Anterior cingulate cortex (tissue), 58 donors: ENCODE measurements at places on chromosomes 3 and 15.

- DNase-seq: no peak
Measured at GRCh38 chr3:184467171-184467570, 87.3 kb downstream of the CHRD start.

DNA sequence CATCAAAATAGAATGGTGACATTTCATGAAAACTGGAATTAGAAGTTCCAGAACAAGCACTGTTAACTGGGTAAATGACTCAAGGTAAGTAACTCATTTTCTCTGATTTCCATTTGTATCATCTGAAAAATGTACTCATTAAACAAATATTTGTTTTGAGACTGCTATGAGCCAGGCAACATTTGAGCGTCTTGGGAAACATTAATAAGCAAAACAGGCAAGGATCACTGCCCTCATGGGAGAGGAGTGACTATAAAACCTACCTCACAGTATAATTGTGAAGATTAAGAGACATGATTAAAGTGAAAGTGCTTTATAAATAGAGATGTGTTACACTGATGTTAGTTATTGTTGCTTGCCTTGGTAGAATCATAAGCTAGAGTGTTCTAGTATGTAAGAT lies 711.8 kb upstream of the UBE2E2 start:
- DNase-seq: no peak

DNA sequence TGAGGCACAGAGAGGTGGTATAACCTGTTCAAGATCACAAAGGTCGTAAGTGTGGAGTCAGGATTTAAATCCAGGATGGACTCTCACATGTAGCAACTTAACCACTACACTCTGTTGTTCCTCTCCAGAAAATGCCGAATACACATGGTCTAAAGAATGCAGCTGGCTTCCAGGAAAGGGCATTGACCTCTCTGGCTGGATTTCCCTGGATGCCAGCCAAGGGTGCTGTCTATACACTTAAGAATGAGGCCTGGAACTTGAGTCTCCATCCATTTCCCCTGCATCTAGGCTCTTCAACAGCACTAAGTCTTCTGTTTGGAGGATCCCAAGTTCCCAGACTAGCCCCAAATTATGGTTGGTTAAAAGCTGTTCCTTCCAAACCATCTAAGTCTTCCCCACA lies 60.5 kb downstream of the CERS3 start:
- no peak for DNase-seq

DNA sequence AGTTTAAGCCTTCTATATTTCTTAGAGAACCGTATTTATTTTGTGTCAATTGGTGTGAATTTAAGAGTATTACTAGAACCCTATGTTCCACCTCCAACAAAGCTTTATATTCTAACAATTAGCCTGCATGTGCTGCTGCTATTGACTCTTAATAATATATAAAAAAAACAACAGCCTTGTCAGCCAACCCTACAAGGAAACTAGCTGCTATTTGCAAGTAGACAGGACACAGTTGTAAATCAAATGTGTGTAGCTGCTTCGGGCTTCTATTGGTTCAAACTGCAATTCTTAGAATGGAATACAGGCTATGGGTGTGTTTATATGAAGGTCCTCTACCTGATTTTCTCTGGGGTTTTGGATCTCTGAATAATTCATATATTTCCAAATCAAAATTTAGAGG lies 60.7 kb downstream of the ZBTB20 start:
- DNase-seq: no peak

GRCh38 chr3:126474498-126475412 lies 936 bp downstream of the ZXDC start:
- DNase-seq: no peak

DNA sequence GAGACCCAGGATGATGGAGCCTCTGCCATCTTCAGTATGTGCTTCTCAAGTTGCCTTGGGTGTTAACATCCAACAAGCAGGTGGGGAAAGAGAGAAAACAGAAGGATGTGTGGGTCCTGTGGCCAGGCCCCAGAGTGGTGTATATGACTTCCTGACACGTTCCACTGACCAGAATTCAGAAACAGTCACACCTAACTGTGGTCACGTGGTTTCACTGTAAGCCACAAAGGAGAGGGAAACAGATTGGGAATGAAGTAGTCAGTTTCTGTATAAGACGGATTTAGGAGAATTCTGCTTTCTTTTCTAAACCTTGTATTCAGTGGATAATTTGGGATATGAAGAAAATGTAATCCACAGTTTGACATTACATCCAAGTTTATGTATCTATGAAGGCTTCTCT lies 454.1 kb upstream of the IL12A start:
- no peak for DNase-seq

DNA sequence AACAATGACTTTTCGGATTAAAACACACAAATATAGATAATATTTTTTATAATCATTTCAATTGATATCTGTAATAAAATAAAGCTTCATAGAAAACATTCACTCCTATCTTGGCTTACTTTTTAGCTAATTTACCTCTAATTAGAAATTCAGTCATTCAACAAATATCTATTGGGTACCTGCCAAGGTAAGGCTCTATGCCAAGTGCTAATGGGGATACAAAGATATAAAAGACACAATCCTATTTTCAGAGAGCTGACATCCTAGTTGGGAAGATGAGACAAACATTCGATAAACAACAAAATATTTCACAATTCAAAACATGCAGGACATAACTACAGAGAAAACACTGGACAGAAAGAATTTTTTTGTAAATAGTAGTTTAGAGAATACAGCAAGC lies 63.3 kb downstream of the ULK4 start:
- DNase-seq: no peak

- no peak for DNase-seq
Measured at GRCh38 chr3:24407980-24408680, 86.5 kb downstream of the THRB start.

DNA sequence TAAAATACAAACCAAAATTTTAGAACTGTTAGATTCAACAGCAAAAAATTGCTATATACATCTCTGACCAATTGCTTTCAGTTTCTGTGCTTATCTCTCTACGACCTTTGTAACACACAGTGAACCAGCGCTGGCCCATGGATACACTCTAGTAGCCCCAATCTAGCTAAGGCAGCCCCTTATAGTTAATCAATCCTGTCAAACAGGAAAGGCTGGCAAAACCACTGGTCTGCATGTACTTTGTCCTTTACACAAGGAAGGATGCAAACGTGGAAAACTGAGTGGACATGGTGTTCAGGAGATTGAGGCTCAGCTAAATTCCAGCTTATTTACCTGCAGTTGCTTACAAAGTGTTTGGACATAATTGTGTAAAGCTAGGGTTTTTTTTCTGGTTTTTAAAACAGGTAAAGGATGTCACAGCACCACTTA lies 25.9 kb downstream of the ADGRG7 start:
- DNase-seq: no peak

DNA sequence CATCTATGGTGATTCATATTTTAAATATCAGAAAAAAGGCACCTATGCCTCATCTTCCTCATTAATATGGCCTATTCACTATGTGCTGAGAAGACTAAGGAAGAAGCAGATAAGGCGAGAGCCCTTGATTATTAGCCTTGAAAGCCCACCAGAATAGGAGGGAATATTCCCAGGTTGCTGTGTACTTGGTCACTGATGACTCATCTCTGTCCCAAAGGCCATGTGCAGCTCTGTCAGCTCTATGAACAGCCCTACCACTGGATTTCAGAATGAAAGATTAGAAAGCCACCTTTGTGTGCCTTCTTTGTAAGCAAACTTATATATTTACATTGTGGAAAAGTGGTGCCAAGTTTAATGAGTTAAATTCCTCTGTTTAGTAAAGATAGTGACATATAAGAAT lies 211.5 kb downstream of the NFKBIZ start:
- no peak for DNase-seq

DNA sequence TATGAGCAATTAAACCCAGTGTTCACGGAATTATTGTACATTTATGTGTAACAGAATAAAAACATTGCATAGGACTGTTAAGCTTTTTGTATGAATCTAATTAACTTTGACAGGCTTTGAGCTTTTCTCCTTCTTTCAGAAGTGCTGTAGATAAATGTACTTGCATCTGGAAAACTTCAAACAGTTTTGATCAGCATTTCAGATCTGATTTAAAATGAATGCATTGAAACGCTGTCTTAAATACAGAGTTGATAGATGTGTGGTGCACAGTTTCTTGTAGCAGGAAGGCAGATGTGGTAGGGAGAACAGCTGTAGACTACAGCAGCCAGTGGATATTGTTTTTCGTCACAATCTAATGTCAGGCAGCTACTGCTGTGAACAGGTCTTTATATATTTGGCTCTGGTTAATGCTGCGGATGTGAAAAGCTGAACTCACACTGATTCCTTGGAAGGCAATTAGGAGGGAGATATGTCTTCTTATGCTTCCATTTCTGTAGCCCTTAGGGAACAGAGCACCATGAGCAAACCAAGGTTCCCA lies 193.8 kb upstream of the GOLIM4 start:
- no peak for DNase-seq

- no peak for DNase-seq
Measured at GRCh38 chr3:69032737-69033136, 19.3 kb upstream of the EOGT start.

DNA sequence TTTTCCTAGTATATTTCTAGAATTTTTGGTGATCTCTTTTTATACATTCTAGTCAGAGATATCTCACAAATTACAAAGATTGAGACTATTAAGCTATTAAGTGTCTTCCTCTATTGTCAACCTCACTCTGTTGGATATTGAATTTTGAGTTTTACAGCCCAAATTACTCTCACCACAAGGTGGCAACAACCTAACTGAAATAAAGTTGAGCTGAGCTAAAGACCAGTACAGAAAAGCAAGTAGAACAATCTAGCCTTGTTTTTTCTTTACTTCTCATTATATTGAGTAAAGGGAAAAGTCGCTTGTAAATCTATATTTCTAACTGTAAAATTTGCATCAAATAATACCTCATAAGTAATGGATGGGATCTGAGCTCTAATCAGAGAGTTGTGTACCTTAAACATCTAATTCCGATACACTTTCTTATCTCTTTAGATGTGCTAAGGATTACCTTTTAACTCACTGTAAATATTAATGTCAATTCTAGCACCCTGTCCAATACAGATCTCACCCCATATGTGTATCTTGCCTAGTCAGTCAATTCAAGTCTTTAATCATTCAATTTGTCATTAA lies 13.6 kb upstream of the COMMD2 start:
- DNase-seq: no peak

DNA sequence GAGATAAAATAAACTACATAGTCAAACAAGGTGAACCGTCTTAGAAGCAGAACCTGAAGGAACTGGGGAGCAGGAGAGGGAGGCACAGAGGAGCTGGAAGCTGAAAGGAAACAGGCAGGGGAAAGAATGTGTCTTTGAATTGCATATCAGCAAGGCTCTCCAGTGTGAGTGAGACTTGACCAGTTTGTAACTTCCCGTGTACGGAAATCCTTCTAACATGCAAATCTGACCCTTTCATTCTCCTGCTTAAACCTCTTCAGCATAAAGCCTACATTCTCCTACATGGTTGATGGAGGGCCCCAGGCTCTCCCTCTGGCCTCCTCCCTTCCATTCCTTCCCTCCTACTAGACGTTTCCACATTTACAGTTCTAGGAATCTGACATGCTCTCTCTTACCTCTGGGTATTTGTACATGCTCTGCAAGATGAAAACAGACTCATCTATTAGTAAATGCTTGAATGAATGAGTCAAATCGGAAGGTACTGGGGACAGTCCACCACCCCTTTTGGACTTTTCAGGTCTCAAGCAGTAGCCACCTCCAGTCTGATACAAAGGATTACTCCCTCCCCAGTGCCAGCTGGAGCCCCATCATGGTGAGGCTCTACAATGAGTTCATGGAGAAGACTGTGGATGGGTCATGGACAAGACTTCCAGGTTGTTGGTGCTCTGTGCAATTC lies 6.1 kb upstream of the SLC25A38 start:
- DNase-seq: no peak

GRCh38 chr15:34358367-34358766 lies 8.6 kb downstream of the LPCAT4 start:
- DNase-seq: no peak

DNA sequence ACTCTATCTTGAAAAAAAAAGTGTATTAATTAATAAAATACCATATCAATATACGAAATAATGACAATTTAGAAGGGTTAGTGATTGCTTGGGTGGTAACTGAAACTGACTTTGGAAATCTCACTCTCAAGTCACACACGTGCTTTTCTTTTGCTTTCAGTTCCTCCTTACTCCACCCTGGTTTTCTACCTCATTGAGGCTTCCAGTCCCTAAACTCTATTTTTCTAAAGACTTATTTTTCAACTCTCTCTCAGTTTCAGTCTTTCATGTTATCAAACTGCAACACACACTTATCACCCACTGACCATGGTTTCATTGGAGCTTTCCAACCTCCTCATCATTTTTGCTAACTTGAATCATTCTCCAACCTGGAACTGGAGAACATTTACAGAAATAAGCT lies 23.5 kb downstream of the IL12A start:
- DNase-seq: no peak

- DNase-seq: no peak
Measured at GRCh38 chr15:77547801-77548588, 84.7 kb downstream of the LINGO1 start.

GRCh38 chr3:45026038-45026437 lies at the start of gene CLEC3B:
Gene CLEC3B, plus strand, starts transcription at chr3:45026303. Its CDS starts 60 bp downstream, at chr3:45026363.
- no peak for DNase-seq

DNA sequence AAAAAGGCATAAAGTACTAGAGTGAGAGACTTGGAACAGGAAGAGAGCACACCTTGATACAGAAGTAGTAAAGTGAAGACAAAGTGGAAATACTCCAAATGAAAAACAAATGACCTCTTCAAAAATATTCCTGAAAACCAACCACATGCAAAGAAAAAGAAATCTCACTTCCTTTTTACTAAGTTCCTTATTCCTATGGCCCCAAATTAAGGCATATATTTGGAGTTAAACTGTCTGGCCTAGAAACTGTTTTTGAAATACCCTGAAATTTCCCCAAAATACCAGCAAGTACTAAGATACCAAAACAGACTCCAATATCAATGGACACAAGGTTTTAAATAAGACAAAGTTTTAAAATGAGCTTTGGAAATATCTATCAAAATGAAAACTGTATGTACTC lies 58.2 kb downstream of the ZNF148 start:
- no peak for DNase-seq

GRCh38 chr3:16439163-16439847 lies 74.2 kb downstream of the RFTN1 start:
- DNase-seq: no peak

DNA sequence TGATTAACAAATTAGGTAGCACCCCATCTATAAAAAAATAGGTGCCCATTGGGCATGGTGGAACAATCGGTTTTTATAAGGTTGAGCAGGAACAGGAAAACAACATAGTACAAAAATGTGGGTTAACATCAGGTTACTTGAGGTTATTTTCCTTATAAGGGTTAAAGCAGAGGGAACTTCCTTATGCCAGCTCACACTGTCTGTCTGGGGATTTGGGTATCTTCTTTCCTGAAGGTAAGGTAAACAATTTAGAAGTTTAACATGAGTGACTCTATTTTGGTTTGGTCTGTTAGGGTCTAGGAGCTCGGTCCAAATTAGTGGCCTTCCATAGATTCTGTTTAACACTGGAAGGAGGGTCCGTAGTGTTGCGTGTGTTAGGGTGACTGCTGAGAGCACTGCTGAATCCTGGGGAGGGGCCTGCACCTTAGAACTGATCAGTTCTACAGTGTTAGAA lies 14.7 kb downstream of the CHD2 start:
- no peak for DNase-seq
